Activated CD4-positive, alpha-beta T cell treated with anti-CD3 and anti-CD28 coated beads for 48 hours (primary cell): ENCODE measurements at places on chromosomes 6 and 20.

- DNase-seq, result no peak
Observed at GRCh38 chr20:12598894-12599293, 409.9 kb upstream of the SPTLC3 start.

- no peak for DNase-seq
Observed at GRCh38 chr20:45408646-45409213, 641 bp downstream of the DBNDD2 start.

DNA sequence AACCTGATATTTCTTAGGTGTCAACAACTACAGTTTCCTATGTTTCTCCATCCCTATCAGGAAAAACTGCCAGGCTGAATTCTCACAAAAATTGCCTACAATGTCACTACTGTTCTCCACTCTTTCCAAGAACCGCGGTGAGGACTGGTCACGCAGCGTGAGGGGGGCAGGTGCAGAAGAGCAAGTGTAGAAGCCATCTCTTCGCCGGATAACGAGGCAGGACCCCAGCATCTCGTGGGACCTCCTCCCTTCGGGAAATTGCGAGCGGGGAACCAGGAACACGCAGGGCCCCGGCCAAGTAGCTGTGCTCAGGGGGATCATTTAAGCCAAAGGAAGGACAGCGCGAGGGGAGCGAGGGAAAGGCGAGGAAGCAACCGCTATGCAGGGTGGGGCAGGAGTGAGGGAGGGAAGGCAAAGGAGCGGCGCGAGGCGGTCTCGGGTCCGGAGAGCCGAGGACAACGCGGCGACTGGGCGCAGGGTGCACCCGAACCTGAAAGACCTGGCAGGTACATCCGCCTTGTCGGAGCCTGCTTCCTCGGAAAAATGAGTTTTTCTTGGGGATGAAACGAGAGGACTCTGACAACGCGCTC lies 559 bp downstream of the APMAP start:
- DNase-seq, result peak; percentile 27

DNA sequence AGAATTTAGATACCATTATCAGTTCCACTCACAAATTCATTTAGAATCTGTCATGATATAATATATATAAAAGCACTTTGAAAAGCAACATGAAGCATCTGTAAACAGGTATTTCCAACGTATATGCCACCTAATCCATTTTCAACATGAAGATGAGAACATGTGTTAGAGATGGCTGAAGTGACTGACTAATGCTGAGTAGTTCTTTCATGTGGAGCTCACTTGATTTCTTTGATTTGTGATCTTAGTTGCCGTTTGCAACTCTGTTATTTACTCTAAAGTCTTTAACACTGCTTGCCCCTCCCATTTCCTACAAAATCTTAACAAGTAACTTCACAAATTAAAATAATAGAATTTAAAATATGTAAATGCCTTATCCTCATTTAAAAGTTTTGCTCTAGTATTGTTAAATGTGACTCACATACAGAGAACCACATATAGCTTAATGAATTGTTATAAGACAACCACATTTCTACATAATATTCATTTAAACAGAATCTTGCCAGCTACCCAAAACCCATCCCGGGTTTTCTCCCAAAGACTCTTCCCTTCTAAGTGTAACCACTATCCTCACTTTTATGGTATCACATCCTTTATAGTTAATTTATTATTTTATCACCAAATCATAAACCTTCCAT lies 78.3 kb downstream of the ME1 start:
- DNase-seq, result no peak

- no peak for DNase-seq
Observed at GRCh38 chr6:79608334-79609224, 22.6 kb upstream of the SH3BGRL2 start.

GRCh38 chr20:43188861-43189553 lies 699 bp downstream of the PTPRT start:
- DNase-seq, result no peak

- no peak for DNase-seq
Observed at GRCh38 chr6:155143029-155143577, 120.7 kb upstream of the CLDN20 start.
